ENCODE measurements at places on chromosomes 4 and X.

DNA sequence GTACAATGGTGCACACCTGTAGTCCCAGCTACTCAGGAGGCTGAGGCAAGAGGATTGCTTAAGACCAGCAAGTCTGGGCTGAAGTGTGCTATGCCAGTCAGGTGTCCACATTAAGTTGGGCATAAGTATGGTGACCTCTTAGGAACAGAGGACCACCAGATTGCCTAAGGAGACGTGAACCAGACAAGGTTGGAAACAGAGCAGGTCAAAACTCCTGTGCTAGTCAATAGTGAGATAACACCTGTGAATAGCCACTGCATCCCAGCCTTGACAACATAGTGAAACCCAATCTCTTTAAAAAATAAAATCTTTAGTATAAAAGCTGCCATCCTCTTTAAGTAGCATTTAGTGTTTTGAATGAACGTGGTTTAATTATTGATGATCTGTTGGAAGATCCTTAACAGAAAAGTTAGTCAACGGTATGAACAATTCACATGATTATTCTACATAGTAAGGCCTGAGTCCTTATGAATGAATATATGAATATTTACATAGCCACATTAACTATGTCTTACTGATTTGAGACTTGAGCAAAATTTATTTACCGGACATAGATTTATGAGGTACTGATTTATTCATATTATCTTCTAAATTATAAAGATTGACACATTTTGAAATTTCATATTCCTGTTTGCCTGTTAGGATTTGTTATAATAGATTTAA lies 63.2 kb downstream of the UBE2K start:
- DNase-seq: no peak

DNA sequence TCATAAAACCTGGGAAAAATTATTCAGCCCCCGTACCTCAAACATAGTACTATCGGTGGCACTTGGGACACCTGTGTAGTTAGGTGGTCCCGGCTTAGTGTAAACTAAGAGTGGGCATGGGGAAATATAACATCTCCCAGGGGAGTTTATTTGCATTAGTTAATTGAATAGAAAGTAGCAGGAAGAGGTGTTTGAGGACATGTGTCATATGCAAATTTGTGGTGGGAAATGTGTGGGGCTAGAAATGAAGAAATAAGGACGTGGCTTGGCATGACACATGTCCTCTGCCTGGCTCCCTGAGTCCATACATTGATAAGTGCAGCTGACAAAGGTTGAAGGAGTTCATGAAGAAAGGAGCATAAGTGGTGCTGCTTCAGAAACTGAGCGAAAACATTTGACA lies 483.6 kb downstream of the SH2D1A start:
- DNase-seq: no peak

DNA sequence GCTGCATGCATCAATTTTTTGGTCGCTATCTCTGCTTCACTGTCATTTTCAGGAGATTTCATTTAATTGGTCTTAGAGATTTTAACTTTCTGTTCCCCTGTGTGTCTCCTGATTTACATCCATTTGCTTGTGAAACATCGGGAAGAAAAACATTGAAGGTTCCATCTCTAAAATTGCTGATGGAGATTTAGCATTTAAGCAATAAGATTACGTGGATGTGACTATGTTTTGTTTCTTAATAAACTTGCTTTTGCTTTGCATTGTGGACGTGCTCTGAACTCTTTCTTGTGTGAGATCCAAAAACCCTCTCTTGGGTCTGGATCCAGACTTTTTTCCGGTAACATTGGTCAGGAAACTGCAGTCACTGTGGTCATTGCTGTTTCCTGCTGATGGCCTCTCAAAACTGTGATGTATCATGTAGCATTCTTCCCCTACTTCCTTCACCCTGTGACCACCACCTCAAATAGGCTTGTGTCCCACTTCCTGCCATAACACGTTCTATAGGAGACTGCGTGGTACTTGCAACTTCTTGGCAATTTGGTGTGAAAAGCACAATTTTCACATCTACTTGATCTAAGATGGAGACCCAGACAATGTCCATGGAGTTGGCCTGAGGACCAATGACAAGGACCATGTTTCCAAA lies 4.9 kb downstream of the CXCL2 start:
- DNase-seq: no peak

GRCh38 chrX:38900719-38901118 lies 99.5 kb downstream of the MID1IP1 start:
- no peak for DNase-seq

- DNase-seq: no peak
Observed at GRCh38 chr4:26987191-26987590, 126.5 kb downstream of the STIM2 start.

DNA sequence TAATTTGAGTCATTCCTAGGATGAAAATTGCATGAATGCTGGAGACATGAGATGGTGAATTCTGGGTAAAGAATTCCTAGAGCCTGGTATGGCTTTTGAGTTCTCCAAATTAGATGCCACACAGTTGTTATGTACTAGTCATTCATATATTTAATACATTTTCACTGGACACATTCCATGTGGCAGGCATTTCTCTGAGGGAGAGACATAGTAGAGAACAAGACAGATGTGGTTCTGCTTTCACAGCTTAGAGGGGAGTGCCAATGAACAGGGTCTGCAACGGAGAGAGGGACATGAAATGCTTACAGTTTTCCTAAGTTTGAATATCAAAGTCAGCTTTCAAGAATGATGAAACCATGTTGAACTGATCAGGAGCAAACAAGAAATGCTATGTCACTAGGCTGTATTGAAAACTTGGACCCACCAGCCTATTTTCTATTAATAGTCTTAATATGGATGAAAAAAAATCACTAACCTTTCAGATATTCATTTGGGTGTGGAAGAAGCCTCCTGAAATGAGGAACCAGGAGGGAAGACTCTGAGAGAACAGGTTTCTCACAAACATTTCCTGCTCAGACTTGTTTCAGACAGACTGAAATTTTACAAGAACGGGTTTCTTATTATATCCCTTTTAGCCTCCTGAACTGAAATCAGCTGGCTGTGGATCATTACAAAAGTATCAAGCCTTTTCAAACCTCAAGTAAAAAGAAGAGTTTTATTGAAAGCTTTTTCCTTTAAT lies 276.0 kb upstream of the TET2 start:
- DNase-seq: no peak

DNA sequence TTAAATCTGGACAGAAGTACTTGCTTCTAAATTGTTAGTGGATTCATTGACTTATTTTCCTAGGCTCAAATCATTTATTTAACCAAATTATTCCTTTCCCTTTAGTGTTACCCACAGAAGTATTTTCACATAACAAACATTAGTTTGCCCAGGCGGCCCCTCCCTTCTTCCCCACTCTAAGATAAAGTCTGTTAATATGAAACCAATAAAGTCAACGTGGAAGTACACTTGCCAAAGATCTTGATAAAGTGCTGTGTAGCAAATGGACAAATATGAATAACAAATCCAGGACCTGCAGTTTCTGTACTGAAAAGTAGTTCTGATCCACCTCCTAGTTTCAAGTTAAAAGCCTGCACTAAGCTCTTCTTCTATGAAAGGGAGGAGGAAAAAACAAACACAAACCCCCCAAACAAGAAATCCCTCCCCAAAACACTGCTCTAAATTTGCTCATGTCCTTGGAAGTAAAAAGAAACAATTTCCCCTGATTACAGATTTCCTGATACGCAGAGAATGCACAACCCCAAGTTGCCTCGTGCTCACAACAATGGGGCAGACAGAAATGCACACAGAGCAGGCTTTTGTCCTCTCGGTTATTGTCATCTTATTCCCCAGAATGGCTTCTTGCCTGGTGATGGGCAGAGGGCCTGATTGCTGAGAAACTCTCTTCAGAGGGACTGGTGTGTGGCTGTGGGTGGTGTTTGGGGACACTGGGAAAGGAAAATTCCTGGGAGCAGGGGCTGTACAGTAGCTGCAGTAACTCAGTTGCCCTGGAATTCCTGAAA lies 23.2 kb downstream of the TMSB4X start:
- no peak for DNase-seq

DNA sequence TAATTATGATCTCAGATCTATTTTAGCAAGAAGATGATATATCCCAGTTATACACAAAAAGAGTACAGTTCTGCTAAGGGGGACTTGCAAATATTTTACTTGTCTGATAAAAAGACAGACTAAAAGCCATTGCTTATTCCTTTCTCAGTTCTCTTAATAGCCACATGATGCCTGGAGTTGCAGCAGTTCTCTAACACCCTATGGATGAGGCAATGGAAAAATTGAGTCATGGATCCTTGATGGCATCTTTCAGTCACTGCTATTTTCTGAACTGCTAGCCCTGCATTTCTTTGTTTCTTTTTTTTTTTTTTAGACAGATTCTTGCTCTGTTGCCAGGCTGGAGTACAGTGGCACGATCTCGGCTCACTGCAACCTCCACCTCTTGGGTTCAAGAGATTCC lies 1956.7 kb downstream of the C4orf33 start:
- no peak for DNase-seq

DNA sequence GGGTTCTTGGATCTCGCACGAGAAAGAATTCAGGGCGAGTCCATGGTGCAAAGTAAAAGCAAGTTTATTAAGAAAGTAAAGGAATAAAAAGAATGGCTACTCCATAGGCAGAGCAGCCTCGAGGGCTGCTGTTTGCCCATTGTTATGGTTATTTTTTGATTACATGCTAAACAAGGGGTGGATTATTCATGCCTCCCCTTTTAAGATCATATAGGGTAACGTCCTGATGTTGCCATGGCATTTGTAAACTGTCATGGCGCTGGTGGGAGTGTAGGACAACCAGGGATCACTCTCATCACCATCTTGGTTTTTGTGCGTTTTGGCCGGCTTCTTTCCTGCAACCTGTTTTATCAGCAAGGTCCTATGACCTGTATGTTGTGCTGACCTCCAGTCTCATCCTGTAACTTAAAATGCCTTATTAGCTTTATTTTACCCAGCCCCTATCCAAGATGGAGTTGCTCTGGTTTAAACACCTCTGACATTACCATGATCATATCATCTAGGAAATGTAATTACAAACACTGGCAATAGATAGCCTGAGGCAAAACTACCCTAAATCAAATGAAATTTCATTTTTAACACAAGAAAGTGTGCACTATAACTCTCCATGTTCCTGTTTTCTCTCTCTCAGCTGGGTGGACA lies 94.3 kb upstream of the ATXN3L start:
- no peak for DNase-seq

DNA sequence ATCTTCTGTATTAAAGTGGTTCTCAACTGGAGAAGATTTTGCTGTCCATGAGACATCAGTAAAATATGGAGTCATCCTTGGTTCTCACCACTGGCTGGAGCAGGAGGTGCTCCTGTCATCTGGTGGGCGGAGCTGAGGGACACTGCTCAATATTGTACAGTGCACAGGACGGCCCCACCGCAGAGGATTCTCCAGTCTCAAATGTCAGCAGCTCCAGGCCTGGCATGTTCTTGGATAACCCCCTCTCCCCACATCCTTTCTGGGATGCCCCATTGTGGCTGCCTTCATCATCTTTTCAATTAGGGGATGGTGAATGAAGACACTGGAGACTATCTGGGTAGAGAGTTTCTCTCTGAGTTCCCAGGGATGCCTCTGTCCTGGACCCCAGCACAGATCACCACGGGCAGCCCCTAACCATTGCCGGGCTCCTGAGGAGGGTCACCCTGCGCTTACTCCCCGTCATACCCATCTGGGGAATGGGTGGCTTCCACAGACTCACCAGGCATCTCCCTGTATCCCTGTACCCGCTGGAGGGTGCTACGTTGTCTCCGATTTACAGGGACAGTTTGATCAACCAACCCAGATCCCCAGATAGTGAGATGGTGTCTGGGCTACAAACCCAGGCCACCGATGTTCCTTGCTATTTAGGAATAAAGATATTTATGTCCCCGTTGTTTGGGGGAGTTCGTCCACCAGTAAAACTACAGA lies 21.9 kb upstream of the P2RY8 start:
- DNase-seq: no peak

- DNase-seq: no peak
Observed at GRCh38 chr4:6327220-6327917, 57.7 kb downstream of the WFS1 start.

DNA sequence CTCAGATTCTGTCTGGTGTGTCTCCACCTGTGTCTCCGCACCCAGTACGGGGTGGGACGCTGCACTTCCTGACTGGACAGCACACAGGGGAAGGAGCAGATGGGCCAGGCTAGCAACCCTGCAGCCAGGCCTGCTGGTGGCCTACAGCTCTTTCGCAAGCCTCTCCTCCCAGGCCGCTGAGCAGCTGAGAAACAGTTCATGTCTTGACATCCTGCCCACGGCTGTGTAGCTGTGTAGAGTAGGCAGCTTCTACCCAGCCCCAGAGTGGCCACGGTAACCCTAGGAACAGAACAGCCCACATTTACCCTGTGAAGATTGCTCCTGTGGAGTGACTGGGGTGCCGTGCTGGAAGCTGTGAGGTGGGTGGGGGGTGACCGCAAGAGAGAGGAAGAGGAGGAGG lies 38.9 kb downstream of the CCNQ start:
- DNase-seq: no peak

DNA sequence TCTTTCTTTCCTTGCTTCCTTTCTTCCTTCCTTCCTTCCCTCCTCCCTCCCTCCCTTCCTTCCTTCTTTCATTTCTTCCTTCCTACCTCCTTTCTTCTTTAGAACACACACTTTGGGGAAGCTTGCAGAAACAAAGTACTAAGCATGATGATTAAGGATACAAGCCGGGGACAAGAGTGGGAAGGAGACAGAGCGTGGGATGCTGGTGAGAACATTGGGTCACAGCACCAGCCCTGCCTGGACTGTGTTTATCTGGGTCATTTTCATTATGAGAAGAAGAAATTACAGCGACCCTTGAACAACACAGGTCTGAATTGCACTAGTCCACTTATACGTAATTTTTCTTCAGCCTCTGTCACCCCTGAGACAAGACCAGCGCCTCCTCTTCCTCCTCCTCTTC lies 169.3 kb upstream of the TBL1X start:
- no peak for DNase-seq

DNA sequence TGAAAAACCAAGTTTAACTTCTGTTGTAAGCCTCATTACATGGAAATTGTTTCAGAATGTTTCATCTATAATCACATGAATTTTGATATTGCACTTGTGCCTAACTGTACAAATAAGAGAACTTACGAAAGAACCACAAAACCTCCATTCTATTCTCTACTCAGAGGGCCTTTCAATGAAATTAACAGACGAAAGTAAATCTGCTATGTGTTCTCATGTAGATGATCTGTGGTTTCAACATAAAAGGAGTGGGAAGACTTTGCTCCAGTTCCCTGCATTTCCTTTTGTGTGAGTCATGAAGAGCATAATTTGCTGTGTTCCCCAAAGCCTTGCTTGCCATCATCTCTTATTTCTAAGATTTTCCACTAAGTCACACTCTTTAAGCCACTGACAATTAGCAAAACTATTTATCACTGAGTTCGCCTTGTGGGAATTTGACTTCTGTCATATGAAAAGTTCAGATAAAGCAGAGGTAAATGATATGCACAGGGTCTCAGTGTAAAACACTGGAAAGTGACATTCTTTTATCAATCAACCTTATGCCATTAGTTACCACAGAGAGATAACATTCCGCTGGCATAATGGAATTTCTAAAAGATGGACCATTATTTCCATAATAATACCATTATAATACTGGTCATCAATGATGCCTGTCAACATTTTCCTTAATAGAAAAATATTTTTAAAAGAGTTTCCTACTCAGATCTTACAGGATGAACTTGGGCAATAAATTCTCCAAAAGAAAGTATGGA lies 329.8 kb downstream of the NR3C2 start:
- no peak for DNase-seq
